ENCODE measurements at places on chromosomes 7 and 10. TPM values are rescaled to one million over a fixed set of nuclear protein-coding genes. Genes with fewer than 3 reads are reported as not detected.

The CCDC71L gene
- 0.22 TPM for polyA plus RNA-seq

The ZNF37A gene
- 14.8 TPM for polyA plus RNA-seq

The SH3PXD2A gene
- 5.5 TPM for polyA plus RNA-seq

The PVRIG gene
- polyA plus RNA-seq = not detected

The AGAP9 gene
- 0.70 TPM for polyA plus RNA-seq

The CYP26C1 gene
- polyA plus RNA-seq = not detected

The BTBD16 gene
- polyA plus RNA-seq = not detected

The FFAR4 gene
- not detected for polyA plus RNA-seq

The CALML5 gene
- polyA plus RNA-seq = not detected

The NOS3 gene
- polyA plus RNA-seq = not detected

The CPXM2 gene
- not detected for polyA plus RNA-seq

The SORCS1 gene
- not detected for polyA plus RNA-seq

The CDH23 gene
- polyA plus RNA-seq = 7.6 TPM

The COG5 gene
- polyA plus RNA-seq = 4.3 TPM

The LRGUK gene
- polyA plus RNA-seq = 0.24 TPM

The GARIN1A gene
- polyA plus RNA-seq = 0.17 TPM

The LIPF gene
- not detected for polyA plus RNA-seq

The ITGB8 gene
- polyA plus RNA-seq = 3.3 TPM

The NPFFR1 gene
- 0.13 TPM for polyA plus RNA-seq

The HOGA1 gene
- polyA plus RNA-seq = 2.7 TPM

The LRRTM3 gene
- polyA plus RNA-seq = 1.7 TPM

The AQP1 gene
- polyA plus RNA-seq = 0.10 TPM

The PWWP2B gene
- polyA plus RNA-seq = 0.35 TPM

The HOXA4 gene
- not detected for polyA plus RNA-seq

The VAX1 gene
- not detected for polyA plus RNA-seq

The SFRP5 gene
- polyA plus RNA-seq = not detected

The CLEC2L gene
- 19.5 TPM for polyA plus RNA-seq

The LRRC72 gene
- polyA plus RNA-seq = not detected

The RET gene
- polyA plus RNA-seq = 28.6 TPM

The FOXK1 gene
- polyA plus RNA-seq = 0.84 TPM

The TBC1D12 gene
- polyA plus RNA-seq = 32.4 TPM
